Stimulated activated CD8-positive, alpha-beta memory T cell treated with anti-CD3 and anti-CD28 coated beads, Interleukin-7, amount 100 ng/mL, for 24 hours (primary cell): ENCODE measurements at places on chromosomes 1 and 21.
A peak's percentile ranks its signal among the peaks of the same experiment; 100 is the strongest.

DNA sequence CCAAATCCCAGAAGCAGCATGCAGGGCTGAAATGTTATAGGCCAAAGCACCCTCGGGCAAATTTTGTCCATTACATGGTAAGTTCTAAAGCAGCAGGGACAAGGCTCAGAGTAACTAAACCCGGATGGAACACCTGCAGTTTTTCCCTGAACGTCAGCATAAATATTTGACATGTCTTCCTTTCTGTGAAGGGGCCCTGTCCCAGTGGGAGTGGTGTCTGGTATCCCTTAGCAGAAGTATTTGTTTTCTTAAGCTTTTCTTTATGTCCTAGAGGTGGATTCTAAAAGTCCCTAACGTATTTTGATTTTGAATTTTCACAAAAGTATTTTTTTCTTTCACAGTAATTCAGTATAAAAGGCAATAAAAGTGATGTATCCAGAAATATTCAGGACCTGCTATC lies 223.9 kb downstream of the ST6GALNAC3 start:
- DNase-seq: no peak

GRCh38 chr1:63189677-63190076 lies 132.7 kb upstream of the FOXD3 start:
- no peak for DNase-seq

GRCh38 chr1:33985656-33986055 lies 121.8 kb downstream of the HMGB4 start:
- no peak for DNase-seq

DNA sequence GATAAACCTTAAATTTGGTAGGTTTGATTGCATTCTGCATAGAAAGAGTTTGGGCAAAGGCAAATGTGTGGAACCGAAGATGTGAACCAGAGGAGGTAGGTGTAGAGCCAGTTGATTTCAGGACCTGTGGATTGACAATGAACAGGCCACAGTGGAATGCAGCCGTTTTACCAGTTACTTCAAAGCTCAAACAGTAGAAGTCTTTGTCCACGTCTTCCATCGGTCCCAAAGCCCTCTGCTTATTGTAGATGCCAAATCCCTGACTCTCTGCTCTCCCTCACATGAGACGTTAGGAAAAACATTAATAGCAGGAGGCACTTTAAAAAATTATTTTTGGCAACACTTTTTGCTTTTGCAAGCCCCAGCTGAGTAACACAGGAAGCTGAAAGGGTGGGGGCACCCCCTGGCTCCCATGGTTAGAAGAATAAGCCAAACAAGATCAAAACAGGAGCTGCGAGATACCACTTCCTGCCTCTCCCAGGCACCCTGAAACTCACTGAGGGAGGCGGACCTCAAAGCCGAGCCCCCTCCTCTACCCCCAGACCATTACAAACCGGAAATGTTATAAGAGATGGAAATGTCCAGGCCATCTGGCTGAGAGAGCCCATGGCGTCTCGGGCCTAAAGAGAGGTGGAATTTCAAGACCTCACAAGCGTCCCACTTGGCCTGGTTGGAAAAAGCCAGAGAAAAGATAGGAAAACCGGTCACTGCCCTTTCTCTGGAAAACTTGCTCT lies 13.5 kb downstream of the TRAF3IP3 start:
- DNase-seq: peak; percentile 51

GRCh38 chr1:95650631-95651030 lies 416.6 kb downstream of the RWDD3 start:
- no peak for DNase-seq
